Mucosa of descending colon (tissue), 3 donors: ENCODE measurements at places on chromosomes 6 and 20. TPM values are rescaled to one million over a fixed set of nuclear protein-coding genes. Genes with fewer than 3 reads are reported as not detected.

The PRR18 gene
- total RNA-seq, result not detected

The PROKR2 gene
- total RNA-seq, result not detected

The TRAPPC3L gene
- total RNA-seq, result not detected

The SSR1 gene
- 99.4 TPM for total RNA-seq

The HSPA1A gene
- 107 TPM for total RNA-seq

The SYNGAP1 gene
- 39.8 TPM for total RNA-seq

The HTR1E gene
- not detected for total RNA-seq

The GPLD1 gene
- total RNA-seq, result 0.36 TPM

The CGA gene
- not detected for total RNA-seq

DNA sequence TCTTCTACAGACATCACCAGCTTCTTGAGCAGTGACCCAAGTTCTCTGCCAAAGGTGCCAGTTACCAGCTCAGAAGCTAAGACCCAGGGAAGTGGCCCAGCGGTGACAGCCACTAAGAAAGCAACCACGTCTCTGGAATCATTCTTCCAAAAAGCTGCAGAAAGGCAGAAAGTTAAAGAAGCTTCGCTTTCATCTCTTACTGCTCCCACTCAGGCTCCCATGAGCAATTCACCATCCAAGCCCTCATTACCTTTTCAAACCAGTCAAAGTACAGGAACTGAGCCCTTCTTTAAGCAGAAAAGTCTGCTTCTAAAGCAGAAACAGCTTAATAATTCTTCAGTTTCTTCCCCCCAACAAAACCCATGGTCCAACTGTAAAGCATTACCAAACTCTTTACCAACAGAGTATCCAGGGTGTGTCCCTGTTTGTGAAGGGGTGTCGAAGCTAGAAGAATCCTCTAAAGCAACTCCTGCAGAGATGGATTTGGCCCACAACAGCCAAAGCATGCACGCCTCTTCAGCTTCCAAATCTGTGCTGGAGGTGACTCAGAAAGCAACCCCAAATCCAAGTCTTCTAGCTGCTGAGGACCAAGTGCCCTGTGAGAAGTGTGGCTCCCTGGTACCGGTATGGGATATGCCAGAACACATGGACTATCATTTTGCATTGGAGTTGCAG, 15.2 kb downstream of the GTPBP2 start:
- DNase-seq, result no peak

GRCh38 chr6:125153391-125154117, at the start of gene TPD52L1:
Gene TPD52L1 (plus strand): TSS chr6:125153773. CDS start chr6:125153952, 179 bp downstream.
- DNase-seq, result peak; percentile 85

- no peak for DNase-seq
Observed at GRCh38 chr20:44394702-44395460, 39.4 kb downstream of the HNF4A start.

DNA sequence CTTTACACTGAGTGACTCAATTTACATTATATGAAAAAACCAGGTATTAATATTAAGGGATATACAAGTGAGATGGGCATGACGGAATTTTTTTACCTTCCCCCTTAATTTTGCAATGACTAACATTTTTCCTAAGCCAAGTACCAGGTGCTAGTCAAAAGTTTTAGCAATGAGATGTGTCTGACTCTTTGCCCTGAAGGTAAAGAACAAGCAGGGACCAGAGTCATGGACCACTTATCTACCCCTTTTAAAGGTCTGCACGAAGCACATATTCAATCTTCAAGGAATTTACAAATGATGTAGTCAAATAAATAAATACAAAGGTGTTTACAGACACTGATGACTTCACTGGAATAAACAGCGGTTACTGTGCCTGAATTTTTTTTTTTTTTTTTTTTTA, 1.4 kb downstream of the GLO1 start:
- no peak for DNase-seq

GRCh38 chr6:74912234-74912633, 293.6 kb downstream of the COL12A1 start:
- no peak for DNase-seq

DNA sequence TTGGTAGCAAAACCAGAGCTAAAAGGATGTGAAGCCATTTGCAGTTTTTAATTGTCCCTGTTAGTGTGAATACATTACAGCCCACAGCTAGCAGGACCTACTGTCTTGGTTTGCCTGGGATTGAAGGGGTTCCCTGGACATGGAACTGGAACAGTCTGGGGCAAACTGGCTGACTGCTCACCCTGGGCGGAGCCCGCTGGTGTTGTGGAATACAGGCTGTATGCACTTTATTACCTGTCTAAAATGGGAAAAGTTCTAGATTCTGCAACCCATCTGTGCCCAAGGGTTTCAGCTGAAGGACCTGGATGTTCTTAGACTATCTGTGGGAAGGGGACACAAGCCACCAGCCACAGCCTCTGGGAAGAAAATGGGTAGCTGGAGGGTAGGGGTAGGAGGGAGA, 12.2 kb upstream of the CDKN1A start:
- no peak for DNase-seq

DNA sequence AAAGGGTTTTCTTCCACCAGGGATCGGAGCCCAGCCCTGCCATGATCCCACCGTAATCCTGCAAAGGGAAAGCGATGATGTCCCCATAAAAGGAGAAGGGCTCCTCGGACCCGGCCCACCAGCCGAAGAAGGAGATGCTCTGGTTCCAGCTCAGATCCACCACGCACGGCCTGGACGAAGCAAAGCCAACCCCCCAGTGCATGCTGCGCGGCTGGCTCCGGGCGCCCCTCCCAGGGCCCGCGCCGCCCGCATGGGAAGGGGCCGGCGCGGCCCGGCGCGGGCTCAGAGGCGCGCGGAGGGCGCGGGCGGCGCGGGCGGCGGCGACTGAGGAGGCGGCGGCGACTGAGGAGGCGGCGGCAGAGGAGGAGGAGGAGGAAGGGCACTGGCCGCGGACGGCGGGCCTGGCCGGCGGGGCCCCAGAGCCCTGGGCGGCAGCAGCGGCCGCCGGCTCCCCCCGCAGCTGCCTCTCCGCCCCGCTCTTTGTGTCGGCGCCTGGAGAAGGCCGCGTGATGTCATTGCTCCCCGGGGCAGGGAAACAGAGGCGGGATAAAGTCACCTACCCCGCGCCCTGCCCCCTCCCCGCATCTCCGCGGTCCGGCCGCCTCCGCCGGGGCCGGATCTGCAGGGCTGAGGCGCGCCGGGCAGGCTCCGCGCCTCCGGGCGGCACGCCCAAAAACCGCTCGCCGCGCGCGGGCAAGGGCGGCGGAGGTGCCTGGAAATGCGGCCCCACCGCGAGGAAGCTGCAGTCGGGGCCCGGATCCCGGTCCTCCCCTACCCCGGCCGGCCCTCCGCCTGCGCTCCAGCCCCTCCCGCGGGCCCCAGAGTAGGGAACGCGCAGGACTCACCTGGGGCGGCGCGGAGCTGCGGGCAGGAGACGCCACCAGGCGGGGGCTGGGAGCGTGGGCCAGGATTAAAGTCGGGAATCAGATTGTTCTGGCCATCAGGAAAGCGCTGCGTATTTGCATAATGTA, at the start of gene FAXC:
TSS of gene FAXC (minus strand) at position 504 of the 971 bp plus-strand sequence. CDS start at position 202, 302 bp downstream.
- DNase-seq, result peak; percentile 46

DNA sequence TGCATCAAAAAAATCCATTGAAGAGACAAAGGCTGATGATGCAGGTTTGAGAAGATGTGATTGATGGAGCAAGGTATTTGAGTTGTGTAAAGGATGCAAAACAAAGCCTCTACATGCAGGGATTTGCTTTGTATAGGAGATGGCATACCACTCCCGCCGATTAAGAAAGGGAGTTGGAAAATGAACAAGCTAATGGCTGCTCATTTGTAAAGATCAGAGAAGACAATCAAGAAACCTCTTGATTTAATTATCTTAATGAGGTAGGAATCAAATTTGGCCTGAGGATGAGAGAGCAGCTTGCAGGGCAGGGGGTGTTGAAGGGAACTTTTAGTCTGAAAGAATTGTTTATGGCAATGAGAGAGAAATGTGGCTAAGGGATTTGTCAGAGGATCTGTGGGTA, 448.2 kb upstream of the ADGRB3 start:
- no peak for DNase-seq

DNA sequence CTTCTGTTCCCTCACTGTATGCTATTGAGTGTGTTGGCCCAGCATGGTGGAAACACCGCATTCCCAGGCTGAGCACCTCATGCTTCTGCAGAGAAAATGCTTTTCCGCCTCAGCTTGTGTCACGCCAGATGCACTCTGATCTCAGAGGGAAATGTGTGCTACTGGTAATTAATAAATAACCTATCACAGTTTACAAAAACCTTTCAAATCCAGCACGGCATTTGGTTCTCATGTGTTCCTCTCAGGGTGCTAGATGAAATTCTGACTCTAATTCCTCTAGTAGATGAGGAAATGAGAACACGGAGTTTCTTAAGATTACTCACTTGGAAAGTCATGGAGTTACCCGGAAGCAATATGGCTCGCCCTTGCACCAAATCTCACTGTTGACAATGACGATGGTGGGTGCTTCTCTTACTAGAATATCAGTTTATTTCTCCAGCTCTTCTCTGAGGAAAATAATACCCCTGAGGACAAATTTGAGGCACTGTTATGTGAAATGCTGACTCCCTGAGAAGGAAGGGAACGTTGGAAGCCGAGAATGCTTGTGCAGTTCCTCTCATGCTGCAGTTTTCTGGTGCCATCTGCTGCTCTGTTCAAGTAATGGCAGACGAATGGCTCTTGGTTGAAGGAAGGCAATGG, 116.6 kb downstream of the RNF144B start:
- peak; percentile 69 for DNase-seq

DNA sequence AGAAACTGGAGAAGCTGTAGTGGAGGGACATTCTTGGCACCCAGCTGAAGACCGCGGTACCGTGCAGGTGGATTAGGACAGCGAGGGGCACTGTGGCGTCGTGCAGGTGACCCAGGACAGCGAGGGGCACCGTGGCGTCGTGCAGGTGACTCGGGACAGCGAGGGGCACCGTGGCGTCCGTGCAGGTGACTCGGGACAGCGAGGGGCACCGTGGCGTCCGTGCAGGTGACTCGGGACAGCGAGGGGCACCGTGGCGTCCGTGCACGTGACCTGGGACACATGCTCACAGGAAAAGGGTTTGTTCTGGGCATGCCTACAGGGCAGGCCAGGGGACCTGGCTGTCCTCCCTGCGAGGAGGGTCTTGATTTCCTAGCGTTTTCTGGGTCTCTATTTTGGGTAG, 29.2 kb upstream of the SMOC2 start:
- DNase-seq, result no peak

DNA sequence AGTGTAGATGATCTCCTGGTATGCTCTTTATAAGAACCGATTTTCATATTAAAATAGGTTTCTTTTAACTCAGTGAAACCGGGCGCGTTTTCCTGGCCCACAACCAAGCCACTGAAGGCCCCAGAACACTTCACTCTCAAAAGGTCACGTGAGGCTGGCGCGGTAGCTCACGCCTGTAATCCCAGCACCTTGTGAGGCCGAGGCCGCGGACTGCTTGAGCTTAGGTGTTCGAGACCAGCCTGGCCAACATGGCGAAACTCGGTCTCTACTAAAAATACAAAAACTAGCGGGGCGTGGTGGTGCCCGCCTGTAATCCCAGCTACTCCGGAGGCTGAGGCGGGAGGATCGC, 402 bp upstream of the TAF8 start:
- peak; percentile 83 for DNase-seq

DNA sequence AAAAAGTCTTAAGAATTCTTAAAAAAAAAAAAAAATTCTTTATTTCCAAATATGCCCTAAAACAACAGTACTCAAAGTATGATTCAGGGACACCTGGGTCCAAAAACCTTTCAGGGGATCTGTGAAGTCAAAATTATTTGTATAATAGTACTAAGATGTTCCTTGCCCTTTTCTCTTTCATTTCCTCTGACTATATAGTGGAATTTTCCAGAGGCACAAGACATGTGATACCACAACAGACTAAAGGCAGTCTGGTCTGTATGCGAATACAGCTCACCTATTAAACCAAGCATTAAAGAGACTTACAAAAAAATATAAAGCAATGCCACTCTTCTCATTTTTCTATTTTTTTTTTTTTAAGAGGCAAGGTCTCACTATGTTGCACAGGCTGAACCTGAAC, 15.4 kb downstream of the NOL7 start:
- DNase-seq, result no peak
